ENCODE measurements at places on chromosomes 6 and 20.

- DNase-seq = no peak
These were observed 443.5 kb downstream of the PREX1 start for GRCh38 chr20:48384147-48384818.

GRCh38 chr6:167567142-167568033 lies 242.5 kb downstream of the TTLL2 start:
- DNase-seq = no peak

- DNase-seq = no peak
These were observed 91.7 kb downstream of the CLIC5 start for GRCh38 chr6:45923831-45924391.

DNA sequence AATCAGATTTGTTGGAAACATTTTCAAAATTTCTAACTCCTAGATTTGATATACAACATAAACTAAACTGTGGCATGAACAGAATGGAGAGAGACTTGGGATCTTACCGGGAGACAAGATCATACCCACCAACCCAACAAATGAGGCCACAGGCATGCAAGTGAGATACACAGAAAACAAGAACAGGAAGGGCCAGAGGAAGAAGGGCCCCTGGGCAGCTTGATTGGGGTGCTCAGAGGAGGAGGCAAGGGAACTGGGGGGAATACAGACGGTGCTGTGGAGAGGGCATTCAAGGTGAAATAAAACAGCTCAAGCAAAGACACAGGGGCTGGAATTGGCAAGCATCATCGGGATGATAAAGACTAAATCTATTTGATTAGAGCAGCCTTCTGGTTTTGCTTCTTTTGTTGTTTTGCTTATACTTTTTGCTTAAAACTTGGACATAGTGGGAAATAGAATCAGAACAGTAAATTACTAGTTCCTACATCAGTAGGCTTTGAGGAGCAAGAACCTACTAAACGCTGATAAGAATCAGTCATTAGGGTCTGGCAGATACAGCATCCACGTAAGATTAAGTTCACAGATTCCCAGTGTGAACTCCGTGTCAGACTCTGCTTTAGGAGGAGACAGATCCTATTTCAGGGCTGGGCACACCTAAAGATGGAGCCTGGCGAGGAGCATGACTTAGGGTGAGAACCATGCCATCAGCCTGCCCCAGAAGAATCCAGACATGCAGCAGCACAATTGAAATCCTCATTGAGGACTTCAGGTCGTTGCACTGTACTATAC lies 3.5 kb upstream of the RAMACL start:
- no peak for DNase-seq

DNA sequence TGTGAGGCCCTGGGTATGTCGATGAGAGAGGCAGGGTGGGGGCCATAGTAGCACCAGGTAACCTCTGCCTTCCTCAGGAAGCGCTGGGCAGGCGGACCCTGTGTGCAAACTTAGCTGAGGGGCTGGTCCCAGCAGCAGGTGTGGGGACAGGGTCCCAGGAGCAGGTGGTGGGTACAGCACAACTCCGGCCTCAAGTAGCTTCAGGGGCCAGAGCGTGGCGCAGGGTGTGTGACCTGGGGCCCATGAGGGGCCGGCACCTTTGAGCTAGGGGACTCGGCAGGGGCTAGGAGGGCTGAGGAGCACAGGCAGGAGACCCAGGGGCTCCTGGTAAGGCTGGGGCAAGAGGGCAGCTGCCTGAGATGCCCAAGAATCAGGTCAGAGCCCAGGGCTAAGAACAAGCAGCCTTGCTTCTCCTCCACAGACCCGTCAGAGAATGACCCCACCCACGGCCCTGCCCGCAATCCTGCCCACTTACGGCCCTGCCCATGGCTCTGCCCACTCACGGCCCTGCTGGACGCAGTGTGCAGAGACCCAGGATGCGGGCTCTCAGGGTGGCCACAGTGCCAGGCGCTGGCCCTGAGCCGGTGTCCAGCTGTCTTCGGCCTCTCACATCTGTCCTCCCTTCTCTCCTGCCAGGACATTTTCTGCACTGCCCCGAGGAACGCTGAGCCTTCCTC lies 30.9 kb downstream of the CHRNA4 start:
- DNase-seq = no peak

Measured in GM18507 (cell line).